ENCODE measurements at places on chromosomes 2 and 18.

DNA sequence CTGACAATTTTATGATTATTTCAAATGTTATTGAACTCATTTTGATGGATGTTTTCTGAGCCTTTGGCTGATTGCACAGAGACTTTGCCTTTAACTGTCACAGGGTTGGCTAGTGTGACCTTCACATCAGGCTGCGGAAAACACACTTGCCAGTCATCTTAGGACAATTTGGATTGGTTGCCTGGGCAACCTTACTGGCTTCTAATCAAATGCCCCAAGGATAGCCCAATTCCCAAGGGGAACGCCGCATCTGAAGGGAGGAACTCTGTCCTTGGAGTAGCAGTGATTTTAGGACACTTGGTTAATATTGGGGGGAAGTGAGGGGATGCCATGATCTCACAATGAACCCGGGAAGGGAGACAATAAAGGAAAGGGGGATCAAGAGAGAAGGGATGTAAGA is 29.5 kb downstream of the OSBPL6 start:
- DNase-seq = no peak

DNA sequence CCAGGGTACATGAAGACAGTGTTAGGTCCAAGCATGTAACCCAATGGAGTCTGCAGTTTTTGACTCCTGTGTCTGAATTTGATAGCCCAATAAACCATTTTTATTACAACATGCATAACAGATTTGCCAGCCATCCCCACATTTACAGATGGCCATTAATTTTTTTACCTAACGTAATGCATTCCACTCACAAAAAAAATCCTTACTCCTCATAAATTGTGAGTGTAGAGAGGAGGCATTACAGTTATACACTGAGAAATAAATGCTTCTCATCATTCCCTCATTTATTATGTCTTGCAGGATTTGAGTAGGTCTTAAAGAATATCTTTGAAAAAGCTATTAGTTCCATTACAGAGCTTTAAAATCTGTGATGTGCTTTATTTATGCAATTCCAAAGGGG is 193.8 kb downstream of the CMPK2 start:
- no peak for DNase-seq

GRCh38 chr18:8389391-8390340 is 219.6 kb upstream of the RAB12 start:
- no peak for DNase-seq

GRCh38 chr2:74328573-74328972 is 14.6 kb downstream of the SLC4A5 start:
- DNase-seq = no peak

GRCh38 chr18:68588169-68588568 is 126.7 kb downstream of the TMX3 start:
- no peak for DNase-seq

GRCh38 chr2:102197389-102198137 is 10.7 kb downstream of the IL1RL2 start:
- DNase-seq = no peak

- no peak for DNase-seq
Observed at GRCh38 chr2:50712569-50712968, 319.4 kb downstream of the NRXN1 start.

- no peak for DNase-seq
Observed at GRCh38 chr2:157125685-157126084, 131.8 kb upstream of the GALNT5 start.

DNA sequence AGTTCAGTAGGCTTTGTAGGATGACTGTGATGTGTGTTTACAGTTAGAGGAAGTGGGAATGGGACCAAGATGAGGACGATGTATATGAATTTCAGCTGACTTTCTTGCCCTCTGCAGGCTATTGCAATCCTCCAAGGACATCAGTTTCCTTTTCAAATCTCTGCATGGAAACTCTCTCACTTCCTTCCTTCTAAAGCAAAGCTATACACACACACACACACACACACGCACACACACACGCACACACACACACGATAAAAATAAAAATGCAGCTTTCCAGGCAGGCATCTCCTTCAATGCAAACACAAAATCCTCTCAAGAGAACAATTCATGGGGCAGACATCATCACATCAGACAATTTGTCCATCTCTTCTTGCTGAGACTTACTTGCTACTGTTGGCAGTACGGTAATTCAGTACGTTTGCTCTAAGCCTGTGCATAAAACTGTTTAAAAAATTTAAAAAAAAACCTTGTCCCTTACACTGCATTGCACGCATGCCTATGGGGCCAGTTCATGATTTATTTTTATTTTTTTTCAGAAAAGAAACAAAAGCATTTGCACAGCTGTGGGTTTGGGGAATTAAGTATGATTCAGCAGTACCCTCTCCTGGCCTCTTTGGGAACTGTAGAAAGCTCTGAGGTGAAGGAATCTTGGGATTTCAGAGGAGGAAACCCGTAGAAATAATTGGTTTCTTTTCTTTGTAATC is 27.1 kb upstream of the ICOS start:
- DNase-seq = no peak

DNA sequence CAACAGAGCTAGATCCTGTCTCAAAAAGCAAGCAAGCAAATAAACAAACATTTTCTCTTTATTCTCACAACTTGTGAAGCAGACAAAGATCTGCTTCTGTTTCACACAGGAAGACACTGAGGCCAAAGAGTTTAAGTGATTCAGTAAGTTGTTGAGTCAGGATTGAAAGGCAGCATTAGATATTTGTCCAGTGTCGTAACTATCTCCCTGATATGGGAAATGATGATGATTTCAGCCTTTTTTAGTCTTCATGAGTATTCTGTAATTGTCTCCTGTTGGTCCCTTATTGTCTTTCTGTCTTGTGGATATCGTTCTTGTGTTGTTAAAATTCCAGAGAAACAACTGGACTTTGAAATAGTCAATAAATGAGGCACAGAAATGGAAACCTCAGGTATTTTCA is 59.6 kb downstream of the GATA6 start:
- no peak for DNase-seq

DNA sequence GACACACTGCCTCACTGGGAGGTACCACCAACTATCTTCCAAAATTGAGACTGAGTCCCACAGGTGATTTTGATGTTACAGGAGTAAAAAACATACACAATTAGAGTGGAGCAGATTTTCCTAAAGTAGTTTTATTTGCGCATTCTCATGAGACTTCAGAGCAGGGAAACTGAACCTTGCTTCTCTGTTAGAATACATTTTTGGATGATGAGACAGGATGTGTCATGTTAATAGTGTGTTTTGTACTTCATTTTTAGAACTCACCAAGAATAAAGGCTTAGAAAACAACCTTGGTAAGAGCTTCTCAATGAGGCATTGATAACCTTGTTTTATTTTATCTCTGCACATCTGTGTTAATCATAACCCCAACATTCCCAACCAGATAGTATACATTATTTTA is 310.2 kb upstream of the GALNT5 start:
- DNase-seq = no peak

DNA sequence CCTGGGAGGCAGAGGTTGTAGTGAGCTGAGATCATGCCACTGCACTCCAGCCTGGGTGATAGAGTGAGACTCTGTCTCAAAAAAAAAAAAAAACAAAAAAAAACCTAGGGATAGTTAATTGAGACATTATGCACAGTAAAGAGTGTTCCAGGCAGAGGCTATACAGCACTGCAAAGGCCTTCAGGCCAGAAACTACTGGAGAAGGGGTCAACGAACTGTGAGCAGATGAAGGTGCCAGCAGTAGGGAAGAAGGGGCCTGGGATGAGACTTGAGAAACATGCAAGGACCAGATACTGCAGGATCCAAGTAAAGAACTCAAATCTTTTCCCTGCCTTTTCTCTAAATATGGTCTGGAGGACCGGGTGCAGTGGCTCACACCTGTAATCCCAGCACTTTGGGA is 26.0 kb upstream of the PCBP1 start:
- DNase-seq = no peak
